ENCODE measurements at places on chromosomes 2 and 18. TPM values are rescaled to one million over a fixed set of nuclear protein-coding genes. Genes with fewer than 3 reads are reported as not detected.

DNA sequence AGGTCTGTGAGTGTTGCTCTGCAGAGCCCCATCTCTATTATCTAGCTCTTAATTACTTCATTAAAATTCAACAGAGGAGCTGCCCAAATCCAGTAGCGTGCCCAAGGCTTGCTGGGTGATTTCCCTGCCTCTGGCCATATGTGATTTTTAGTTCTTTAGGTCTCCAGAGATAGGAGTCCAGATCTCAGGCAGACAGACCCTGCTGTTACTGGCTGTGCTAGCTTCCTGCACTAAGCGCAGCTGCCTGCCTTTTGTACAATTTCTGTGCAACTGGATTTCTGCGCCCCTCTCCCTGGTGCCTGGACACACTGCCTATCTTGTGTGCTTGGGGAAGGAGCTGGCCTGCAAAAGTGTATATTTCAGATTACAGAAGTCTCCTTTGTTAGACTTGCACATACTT lies 136.5 kb downstream of the TDRD15 start:
- DNase-seq = no peak

- DNase-seq = no peak
Observed at GRCh38 chr2:192424243-192424642, 229.5 kb upstream of the TMEFF2 start.

DNA sequence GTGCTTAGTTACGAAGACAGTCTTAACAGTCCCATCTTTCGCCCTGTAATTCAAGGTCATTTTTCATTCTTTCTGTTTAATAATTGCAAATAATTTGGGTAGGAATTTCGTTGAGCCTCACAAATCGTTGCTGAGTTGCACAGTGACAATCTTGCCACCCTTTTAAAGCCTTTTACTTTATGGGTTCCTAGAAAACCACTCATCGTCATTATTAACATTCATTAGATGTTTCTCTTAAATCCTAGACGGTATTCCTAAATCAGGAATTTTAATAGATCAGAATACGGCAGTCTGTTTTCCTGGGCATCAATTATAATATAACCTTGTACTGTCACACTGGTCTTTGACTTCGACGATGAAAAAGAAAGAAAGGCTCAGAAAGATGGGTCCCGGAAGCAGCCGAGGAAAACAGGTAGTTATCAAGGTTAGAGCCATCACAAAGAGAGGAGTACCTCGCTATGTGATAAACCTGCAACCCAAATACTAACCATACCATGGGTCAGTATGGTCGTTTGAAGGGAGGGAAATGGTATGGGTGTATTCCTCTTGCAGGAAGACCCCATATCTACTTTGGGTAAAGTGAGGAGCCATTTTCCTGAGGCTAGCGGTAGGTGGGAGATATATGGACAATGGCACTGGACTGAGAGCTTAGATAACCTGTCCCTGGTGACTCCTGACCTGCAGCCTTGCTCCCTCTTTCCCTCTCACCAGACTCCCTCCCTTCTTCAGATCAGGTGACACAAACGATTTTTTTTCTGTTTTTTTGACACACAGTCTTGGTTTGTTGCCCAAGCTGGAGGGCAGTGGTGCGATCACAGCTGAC lies 981 bp upstream of the SF3B1 start:
- DNase-seq = no peak

DNA sequence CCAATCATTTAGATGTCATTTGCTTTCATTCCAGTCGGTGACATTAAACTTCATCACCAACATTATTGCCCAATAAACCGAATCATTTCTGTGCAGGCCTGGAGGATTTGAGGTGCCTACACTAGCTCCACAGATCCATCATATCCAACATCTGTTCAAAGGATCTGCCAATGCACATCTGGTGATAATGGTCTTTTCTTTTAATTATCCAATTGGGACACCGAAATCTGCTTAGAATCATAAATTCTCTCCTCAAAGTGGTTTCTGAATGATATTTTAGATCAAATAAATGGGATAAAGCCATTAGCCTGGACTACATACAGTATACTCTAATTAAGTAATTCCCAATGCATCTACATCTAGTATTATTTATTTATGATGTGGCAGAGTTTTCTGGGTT lies 85.6 kb downstream of the ABCA12 start:
- DNase-seq = no peak

- no peak for DNase-seq
Observed at GRCh38 chr18:57754577-57755338, 48.4 kb downstream of the ATP8B1 start.

DNA sequence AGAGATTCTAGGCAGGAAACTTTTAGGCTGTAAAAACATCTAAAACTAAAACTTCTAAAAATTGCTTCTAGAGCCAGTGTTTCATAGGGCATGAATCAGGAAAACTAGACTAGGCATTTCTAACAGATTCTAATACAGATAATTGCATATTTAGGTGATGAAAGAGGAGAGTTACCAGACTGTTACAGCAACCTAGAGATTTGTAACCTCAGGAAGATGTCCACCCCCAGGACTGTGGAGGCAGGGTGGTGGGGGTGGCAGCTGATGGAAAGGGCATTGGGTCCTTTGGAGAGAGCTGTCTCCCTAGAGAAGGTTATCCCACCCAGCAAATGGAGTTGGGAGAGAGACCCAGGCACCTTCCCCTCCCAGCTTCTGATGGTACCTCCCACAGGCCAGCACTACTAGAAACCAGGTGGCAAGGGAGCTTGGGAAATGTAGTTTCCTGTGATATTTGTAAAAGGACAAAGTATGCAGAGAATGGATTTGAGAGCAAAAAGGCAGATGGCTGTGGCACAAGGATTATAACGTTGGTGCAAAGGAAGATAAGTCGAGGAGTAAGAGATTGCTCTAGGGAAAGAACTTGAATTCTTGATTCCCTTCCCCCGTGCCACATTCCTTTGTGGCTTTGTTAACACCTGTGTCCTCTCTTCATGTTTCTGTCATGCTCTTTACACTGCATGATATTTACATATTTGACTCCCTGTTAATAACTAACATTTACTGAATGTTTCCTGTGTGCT lies 75.6 kb upstream of the MGAT5 start:
- DNase-seq = no peak

- DNase-seq = no peak
Observed at GRCh38 chr2:44286884-44287638, 11.8 kb downstream of the SLC3A1 start.

GRCh38 chr18:44309185-44309584 lies 371.5 kb upstream of the SETBP1 start:
- no peak for DNase-seq

DNA sequence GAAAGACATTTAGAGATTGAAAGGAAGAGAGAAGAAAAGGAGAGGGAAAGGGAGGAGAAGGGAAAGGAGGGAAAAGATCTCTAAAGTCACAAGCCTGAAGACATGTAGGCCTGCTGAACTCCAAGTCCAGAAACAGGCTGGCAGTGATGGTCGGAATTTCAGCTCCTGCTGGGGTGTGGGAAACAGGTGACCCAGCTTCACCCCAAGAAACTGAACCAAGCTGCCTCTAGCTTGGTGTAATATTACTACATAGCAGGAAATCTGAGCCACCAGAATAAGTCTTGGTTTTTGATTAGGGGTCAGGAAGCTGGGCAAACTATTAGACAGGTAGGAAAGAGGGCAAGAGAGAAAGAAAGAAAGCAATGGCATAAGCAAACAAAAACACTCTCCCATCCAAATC lies 185.8 kb downstream of the PDE11A start:
- no peak for DNase-seq

DNA sequence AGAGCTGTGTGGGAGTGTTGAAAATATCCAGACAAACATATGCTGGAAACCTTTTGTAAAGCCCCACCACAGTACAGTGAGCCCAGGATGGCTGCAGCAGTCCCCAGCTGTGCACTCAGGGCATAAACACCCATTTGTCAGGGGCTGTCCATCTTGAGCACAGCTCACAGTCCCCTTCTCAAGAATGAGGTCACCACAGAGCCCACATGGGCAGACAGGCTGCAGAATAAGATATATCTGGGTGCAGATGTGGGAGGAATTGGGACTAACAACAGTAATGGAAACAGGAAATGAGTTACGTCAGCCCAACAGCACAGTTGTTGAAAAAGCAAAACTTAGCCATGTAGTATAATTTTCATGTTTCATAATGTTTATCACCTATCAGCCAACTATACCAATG lies 219.6 kb downstream of the ETAA1 start:
- no peak for DNase-seq

GRCh38 chr2:168194784-168195522 lies 52.4 kb downstream of the STK39 start:
- DNase-seq = no peak

The GMCL1 gene
- 20.6 TPM for total RNA-seq

The PKDCC gene
- 134 TPM for total RNA-seq

The RNF125 gene
- 9.4 TPM for total RNA-seq

The DPP10 gene
- 11.3 TPM for total RNA-seq

The LHCGR gene
- 0.44 TPM for total RNA-seq
